Right forelimb (tissue), 1 donor: ENCODE measurements at places on chromosomes 5 and 9.

- no peak for DNase-seq
Observed at GRCh38 chr9:88373045-88373444, 15.2 kb upstream of the SPIN1 start.

GRCh38 chr9:107999890-108000289 lies 510.3 kb upstream of the KLF4 start:
- no peak for DNase-seq

GRCh38 chr5:141889282-141889871 lies 11.2 kb upstream of the PCDH1 start:
- DNase-seq: no peak

- no peak for DNase-seq
Observed at GRCh38 chr9:129326061-129327005, 148.3 kb upstream of the IER5L start.

GRCh38 chr9:109556061-109556460 lies 58.0 kb upstream of the PTPN3 start:
- no peak for DNase-seq

GRCh38 chr5:56060276-56061110 lies 65.7 kb upstream of the IL6ST start:
- DNase-seq: no peak

DNA sequence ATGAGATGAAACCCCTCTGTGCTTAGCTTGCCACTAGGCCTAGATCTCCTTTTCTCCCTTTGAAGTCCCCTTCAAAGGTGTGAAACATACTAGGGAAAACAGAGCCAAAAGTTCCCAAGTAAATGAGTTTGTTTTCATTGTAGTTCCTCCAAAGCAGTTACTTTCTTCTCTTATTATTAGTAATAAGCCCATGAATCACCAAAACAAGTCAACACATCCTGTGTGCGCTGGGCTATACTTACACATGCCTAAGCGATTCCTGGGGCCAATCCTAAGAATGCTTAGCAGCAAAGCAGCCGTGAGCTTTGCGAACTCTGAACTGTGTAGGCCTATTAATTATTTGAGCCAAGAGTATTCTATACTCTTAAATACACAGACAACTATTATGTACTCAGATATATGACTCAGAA lies 7.6 kb downstream of the ENC1 start:
- DNase-seq: no peak

DNA sequence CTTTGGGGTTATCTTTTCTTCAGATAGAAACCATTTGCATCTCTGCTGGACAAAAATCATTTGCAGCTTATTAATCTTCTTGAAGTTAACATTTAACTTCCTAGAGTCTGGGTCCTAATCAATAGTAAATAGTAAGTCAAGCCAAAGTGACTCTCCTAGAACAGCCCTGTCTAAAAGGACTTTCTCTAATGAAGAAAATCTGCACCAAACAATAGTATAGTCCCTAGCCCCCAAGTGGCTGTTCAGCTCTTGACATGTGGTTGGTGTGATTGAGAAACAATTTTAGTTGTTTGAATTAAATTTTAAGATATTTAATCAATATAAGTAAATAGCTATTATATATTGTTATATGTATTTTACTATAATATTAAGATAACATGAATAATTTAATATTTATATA lies 64.6 kb upstream of the SHB start:
- DNase-seq: no peak
